ENCODE measurements at places on chromosomes 12 and 14.

DNA sequence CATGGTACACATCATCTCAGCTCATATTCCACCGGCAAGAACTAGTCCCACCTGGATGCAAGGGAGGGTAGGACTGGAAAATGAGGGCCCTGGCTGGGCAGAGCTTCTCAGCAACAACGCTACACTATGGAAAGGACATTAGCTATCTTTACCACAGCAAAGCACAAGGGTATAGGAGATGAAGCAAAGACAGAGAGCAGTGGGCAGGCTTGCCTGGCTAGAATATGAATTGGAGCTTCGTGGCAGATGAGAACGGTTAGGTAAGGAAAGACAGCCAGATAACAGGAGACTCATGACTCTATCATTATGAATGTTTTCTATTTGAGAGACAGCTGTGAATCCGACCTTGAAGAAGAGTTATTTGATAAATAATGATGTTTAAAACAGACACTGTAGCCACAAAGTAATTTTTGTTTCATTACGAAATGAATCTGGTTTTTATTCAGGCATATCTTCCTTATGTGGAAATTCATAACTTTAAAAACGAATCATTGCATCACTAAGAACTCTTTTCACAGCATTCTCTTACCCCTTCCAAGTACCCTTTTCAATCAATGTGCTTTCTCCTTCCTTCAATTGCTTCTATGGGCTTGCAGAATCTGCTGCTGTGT, 59.1 kb upstream of the PCED1B start:
- DNase-seq: peak; percentile 47

DNA sequence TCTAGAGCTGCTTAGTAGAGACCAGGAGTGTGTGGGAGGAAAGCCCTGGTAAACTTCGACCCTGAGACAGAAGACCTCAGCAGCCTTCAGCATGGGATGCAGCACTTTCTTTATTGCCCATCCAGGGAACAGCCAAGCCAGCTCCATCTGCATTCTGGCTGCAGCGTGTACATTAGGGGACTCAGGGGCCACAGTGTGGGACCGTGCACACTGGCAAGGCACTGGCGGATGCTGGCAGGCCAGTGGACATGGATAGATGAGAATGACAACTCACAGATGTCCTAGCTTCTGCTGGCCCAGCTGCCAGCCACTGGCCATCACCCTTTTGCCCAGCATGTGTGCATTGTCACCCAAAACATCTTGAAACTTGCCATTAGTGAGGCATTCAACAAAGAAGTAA, 12.5 kb downstream of the PLD4 start:
- DNase-seq: no peak

DNA sequence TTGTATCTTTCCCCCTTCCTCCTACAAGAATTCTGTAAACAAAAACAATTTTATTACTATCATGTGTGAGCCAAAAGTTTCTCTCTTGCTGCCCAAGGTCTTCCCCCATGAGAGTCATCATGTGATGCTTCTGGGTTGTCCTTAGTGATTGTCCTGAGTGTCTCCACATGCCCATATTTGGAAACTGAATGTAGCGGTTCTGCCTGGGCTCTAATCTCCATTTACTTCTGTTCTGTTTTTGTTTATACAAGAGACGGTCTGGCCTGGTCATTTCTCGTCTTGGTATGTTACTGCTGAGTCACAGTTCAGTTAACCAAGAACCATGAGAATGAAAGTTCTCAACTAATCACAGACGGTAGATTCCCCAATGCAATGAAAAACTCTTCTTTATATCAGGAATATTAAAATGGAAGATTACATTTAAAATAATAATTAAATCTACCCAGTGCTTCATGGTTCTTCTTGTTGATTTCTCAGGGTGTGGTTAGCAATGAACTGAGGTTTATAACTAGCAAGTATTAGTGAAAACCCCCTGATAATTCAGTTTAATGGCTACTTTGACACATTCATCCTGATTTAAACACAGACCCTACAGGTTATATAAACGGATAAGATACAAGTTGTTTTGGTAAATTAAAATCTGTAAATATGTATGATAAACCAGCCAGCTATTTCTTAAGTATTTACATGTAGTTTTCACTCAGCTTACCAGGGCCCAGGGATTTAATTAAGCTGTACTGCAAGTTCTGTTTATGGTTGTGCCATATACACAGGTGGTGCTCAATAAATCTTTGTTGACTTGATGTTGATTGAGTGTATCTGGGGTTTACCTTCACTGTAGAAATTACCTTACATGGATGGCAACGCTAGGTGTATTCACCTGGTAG, 81.1 kb downstream of the PELI2 start:
- peak; percentile 100 for DNase-seq

- no peak for DNase-seq
Observed at GRCh38 chr12:65640489-65640901, 183.8 kb upstream of the HMGA2 start.

DNA sequence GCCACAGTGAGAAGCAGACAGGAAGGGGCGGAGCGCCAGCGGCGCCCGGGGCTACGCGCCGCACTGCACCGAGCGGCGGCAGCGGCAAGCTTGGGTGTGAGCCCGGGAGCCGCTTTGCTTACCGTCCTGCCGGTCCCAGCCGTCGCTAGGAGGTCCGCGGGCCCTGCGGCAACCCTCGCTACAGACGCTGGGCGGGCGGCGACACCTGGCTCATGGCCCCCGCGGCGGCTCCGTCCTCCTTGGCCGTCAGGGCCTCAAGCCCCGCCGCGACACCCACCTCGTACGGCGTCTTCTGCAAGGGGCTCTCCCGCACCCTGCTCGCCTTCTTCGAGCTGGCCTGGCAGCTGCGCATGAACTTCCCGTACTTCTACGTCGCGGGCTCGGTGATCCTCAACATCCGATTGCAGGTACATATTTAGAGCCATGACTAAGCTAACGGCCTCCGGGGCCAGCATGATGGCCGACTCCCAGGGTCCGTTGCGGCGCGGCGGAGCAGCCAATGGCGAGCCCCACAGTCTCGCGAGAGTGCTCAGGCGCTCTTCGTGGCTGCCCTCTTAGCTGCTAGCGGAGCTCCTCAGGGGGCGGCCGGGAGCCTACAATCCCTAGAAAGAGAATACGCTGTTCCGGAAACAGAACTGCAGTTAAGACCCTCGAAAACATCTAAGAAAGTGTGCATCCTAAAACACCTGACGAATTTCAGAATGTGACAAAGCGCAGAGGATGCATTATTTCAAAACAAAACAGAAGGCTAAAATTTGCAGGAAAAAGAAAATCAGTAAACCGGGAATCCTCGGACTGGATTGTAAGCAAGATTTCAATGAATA, at the start of gene SMIM10L1:
TSS of gene SMIM10L1 (plus strand) at position 50 of the 824 bp plus-strand sequence. CDS start at position 213, 163 bp downstream.
- peak; percentile 96 for DNase-seq

GRCh38 chr12:105986779-105987684, 151.7 kb downstream of the NUAK1 start:
- DNase-seq: peak; percentile 96

DNA sequence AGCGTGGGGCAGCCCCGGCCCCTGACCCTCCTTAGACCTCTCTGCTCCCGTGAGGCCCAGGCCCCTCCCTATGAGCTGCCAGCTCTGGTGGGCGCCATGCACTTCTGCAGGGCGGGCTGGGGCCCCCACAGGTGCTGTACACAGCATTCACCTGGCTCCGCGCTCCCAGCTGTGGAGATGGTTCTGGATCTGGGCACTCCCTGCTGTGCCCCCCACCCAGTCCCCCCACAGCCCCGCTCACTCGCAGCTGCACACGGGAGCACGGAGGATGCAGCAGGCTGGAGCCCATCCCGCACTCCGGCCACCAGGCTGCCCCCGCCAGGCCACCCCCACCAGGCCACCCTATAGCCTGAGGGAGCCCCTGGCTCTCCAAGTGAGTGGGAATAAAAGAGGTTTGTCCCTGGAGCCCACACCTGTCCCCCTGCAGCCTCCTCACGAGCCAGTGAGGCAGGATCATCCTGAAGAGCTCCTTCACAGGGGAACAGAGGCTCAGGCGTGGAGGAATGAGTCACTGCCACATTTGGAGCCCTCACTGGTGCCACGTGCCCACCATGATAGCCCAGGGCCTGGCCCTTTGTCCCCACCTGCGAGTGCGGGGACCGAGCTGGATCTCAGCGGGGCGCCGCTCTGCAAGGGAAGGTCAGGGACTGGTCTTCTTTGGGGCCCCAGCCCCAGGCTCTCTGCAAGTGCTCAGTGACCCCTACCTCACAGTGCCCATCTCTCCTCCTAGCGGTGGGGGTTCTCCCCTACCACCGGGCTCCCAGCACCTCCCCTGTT, 1.9 kb downstream of the ADSS1 start:
- DNase-seq: no peak

DNA sequence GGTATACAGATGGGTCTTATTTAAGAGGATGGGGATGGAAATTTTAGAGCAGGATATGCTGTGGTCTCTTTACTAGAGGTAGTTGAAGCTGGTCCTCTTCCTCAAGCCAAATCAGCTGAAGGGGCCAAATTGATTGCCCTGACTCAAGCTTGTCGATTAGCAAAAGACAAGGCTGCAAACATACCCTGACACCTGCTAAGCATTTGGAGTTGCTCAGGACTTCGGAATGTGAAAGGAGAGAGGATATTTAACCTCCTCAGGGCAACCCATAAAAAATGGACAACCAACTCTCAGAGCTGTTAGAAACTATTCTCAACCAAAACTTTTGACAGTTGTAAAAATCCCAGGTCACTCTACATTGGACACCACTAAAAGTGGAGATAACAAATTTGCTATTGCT, 15.6 kb downstream of the PTGDR start:
- no peak for DNase-seq

- no peak for DNase-seq
Observed at GRCh38 chr12:5912437-5913334, 32.4 kb downstream of the ANO2 start.

DNA sequence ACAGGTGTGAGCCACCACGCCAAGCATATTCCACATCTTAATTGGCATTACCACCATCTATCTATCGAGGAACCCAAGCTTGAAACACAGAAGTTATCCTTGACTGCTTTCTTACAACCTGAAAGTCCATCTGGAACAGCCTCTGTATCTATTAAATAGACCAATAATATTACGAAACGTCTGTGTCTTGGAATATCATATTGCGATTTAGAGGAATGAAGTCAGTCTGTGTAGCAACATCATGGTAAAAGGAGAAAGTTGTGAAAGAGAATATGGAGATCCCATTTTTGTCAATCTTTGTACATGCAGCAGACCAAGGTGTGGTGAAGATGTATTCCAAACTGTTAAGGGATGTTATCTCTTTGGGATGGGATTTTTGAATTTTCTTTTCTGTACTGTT, 25.8 kb upstream of the MAX start:
- DNase-seq: peak; percentile 34

GRCh38 chr12:64569923-64570691, 40.2 kb upstream of the RASSF3 start:
- no peak for DNase-seq

DNA sequence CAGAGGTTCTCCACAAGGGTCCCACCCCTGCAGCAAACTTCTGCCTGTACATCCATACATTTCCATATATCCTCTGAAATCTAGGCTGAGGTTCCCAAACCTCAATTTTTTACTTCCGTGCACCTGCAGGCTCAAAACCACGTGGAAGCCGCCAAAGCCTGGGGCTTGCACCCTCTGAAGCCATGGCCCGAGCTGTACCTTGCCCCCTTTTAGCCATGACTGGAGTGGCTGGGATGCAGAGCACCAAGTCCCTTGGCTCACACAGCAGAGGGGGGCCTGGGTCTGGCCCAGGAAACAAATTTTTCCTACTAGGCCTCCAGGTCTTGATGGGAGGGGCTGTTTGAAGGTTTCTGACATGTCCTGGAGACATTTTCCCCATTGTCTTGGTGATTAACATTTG, 84.4 kb downstream of the FSCB start:
- no peak for DNase-seq

- DNase-seq: peak; percentile 97
Observed at GRCh38 chr12:108664338-108665258, 30.9 kb upstream of the SELPLG start.

DNA sequence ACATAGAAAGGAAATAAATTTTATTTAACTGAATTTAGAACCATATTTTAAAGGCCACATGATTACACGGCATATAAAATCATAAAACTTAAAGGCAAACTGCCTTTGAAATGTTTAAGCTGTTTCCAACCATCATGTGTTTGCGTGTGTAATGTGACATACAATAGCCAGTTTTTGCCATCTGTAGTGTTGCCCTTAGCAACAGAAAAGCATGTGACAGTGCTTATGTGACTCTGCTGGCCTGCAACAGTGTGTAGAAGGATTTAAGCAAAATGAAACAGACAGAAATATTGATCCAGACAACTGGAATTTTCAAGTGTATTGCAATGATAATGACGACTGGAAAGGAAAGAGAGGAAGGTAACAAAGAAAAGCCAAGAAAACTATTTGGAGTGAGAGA, 49.5 kb downstream of the TSPAN19 start:
- no peak for DNase-seq

- no peak for DNase-seq
Observed at GRCh38 chr12:12559719-12560296, 2.9 kb downstream of the DUSP16 start.

Data from iris pigment epithelial cell (primary cell).